ENCODE measurements at places on chromosomes 4 and X.

GRCh38 chr4:25687773-25688172 is 32.1 kb downstream of the SLC34A2 start:
- no peak for DNase-seq

DNA sequence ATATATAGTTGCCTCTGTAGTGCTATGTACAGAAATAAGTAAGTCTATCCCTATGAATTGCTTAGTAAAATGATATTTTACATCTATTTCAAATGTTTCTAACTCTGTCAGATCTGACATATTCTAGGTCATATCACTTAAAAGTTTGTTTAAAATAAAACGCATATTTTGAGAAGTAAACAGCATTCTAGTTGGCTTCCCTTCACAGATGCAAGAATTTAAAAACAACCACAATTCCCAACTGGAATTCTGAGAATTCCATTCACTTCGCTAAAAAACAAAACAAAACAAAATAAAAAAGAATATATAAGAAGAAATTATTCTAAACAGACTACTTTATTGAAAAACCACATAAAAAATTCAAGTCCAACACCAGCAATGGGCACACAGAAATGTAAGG is 126.0 kb downstream of the PPP3CA start:
- DNase-seq, result no peak

- DNase-seq, result no peak
Observed at GRCh38 chr4:92328095-92328494, 24.3 kb downstream of the GRID2 start.

- no peak for DNase-seq
Observed at GRCh38 chr4:61514991-61515390, 314.9 kb downstream of the ADGRL3 start.

Data from GM10248 (cell line).